ENCODE measurements at places on chromosomes 5 and 9. TPM values are rescaled to one million over a fixed set of nuclear protein-coding genes. Genes with fewer than 3 reads are reported as not detected.

SEMA6A gene
- total RNA-seq = under 0.01 TPM

TEK gene
- total RNA-seq = 8.3 TPM

- H3K36me3 ChIP-seq = no peaks in the 10 kb centered on the region
- DNase-seq = peak; percentile 93
- H3K4me1 ChIP-seq = peaks cover 15% of the 10 kb centered on the region
Observed at GRCh38 chr5:150278046-150278730, 11.4 kb downstream of the CAMK2A start.

- H3K27me3 ChIP-seq = no peaks in the 10 kb centered on the region
- no peak overlapping the region for H3K27ac ChIP-seq
- no peak overlapping the region for H3K4me3 ChIP-seq
- peaks cover 25% of the 10 kb centered on the region for H3K4me1 ChIP-seq
- no peaks in the 10 kb centered on the region for H3K36me3 ChIP-seq
Observed at GRCh38 chr9:91680106-91680505, 256.5 kb upstream of the NFIL3 start.

- H3K36me3 ChIP-seq = peaks cover 61% of the 10 kb centered on the region
- H3K27ac ChIP-seq = peak overlapping the region; percentile 88
- no peaks in the 10 kb centered on the region for H3K27me3 ChIP-seq
- H3K4me3 ChIP-seq = no peak overlapping the region
Observed at GRCh38 chr5:74630453-74631066, 10.0 kb downstream of the ENC1 start.
